ENCODE measurements at places on chromosomes 6 and 20.

- DNase-seq: no peak
Measured at GRCh38 chr20:35117196-35117595, 24.6 kb upstream of the TRPC4AP start.

- no peak for DNase-seq
Measured at GRCh38 chr6:162622572-162622971, 105.0 kb downstream of the PRKN start.

- no peak for DNase-seq
Measured at GRCh38 chr6:72401865-72402264, 220.0 kb upstream of the KCNQ5 start.

DNA sequence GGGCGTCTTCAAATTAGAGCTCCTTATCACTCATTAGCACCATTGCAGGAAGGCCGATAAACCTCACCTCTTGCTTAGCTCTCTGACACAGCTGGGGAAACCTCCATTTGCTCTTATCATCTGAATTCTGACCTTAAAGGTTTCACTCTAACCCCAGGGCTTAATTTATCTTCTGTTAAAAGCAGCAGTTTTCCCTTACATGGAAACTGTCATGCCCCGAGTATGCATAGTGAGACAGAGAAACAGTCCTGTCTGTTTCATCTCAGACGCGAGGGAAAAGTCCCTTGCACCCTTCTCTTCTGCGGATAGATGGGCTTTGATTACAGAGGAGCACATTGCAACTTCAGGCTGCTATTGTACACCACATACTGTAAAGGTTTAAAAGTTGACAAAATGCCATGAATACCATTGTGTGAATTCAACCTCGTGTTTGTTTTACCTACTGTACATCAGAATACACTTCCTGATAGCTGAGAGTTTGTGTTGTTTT is 191.5 kb upstream of the BMP2 start:
- no peak for DNase-seq

DNA sequence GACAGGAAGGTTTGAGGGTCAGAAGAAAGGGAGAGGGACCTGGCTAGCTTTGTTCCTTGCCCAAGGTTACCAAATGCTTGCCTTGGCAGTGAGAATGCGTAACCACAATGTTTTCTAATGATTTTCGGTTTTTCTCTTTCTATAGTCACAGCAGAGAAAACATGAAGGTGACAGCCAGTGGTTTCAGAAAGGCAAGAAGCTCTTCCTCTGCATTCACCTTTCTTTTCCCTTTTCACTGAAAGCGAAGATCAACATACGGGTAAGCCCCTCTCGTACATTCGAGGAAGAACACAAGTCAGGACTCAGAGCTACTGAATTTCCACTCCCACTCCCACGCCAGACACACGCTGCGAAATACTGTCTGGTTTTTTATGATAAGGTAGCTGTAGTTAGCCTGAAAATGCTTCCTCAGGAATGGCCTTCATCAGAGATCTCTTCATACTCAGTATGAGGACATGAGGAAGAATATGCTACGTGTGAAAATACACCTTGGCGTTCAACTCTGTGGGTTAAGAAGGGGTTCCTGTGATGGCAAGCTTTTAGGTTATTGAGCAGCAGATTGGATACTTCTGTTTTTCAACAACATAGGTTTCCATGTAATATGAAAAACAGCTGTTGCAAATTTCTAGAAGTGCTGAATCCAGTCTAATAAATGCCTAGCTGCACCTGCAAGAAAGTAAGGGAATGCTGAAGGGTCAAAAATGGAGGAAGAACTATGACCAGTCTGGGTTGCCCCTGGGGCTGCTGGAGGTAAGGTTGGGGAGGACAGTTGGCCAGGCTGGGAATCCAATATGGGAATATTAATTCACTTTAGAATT is 7.4 kb upstream of the CD83 start:
- DNase-seq: no peak

DNA sequence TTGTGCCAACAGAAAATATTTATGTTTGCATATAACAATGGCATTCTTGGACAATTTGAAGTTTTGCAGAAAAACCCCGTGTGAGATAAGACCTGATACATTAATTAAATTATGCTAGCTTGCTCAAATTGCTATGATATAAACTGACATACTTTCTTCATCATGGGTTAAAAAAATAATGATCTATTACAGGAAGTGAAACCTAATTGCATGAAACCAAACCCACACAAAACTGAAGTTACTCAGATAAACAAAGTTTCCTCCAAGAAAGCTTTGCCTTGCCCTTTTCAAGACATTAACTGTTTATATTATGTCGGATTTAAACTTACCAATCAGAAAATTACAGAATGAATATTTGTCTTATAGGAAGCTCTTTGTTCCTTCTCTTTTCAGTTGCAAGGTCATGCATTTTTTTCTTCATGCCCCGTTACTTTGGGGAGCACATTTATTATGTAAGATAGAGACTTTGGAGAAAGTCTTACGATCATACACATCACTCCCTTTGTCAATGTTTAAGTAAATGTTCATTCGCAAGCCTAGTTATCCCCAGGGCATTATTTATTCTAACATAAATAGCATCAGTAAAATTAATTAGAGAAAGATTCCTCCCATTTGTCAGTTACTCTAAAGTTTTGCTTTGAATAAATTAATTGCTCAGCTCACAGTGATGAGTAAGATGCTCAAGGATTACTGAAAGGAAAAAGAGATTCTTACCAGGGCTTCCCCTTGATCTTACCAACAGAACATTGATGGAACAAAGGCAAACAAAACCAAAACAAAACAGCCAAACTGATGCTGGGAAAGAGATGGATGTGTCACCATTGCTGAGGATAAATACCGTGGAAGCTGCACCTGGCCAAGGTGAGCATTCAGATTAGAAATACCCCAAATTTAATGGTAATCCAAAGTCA is 14.8 kb upstream of the TMEM244 start:
- DNase-seq: no peak

- DNase-seq: no peak
Measured at GRCh38 chr6:93123585-93123984, 295.8 kb downstream of the EPHA7 start.

DNA sequence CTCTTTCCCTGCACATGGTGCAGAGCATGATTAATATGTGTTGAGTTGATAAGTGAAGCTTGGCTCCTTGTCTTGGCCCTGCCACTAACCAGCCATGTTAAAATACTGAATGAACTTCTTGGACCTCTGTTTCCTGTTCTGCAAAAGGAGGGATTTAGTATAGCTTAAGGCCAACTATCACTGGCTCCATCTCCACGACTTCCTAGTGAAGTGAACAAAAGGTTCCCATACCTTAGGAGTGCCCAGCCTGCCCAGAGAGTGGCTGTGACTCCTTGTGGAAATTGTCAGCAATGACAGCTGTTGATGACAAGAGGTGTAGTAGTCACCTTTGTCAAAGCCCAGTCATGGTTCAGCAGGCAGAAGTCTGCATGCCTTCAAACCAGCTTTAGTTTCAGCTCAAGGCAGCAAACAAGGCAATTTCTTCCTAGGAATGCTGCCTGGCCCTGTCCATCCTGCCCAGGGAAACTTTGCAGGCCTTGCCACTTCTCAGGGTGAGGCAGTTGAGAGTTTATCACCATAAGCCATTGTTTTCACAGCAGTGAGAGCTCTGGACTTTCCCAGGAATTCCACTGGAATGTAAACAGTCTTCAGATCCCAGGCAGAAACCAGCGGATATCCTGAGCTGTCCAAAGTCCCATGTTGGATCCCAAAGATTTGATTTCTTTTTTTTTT is 169.7 kb upstream of the TNFAIP3 start:
- peak; percentile 15 for DNase-seq

- no peak for DNase-seq
Measured at GRCh38 chr6:27140999-27141528, 106.4 kb upstream of the PRSS16 start.

GRCh38 chr20:54293526-54293925 is 85.6 kb downstream of the PFDN4 start:
- no peak for DNase-seq

GRCh38 chr20:8398263-8399051 is 266.4 kb downstream of the PLCB1 start:
- no peak for DNase-seq

DNA sequence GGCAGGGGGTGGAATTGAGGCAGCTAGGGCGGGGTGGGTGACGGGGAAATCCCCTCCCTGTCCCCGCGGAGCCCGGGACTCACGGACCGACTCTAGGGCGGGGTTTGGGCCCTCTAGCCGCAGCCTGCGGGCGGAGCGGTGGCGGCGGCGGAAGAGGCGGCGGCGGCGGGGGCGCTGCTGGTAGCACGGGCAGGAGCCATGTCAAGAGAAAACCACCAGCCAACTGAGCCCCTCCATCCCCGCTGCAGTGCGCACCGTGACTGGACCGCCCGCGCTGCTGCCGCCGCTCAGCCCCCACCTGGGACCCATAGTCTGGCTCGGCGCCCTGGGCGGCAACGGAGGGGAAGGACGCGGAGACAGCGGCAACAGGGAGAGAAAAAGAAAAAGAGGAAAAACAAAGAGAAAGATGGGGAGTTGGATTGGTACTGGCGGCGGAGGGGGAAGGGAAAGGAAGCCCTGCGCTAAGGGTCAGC is 1.2 kb upstream of the C6orf62 start:
- DNase-seq: no peak

- DNase-seq: no peak
Measured at GRCh38 chr6:168609914-168610490, 169.0 kb downstream of the SMOC2 start.

- DNase-seq: no peak
Measured at GRCh38 chr20:36988494-36988966, 37.0 kb upstream of the SAMHD1 start.

- no peak for DNase-seq
Measured at GRCh38 chr6:21907291-21907690, 313.7 kb downstream of the SOX4 start.

DNA sequence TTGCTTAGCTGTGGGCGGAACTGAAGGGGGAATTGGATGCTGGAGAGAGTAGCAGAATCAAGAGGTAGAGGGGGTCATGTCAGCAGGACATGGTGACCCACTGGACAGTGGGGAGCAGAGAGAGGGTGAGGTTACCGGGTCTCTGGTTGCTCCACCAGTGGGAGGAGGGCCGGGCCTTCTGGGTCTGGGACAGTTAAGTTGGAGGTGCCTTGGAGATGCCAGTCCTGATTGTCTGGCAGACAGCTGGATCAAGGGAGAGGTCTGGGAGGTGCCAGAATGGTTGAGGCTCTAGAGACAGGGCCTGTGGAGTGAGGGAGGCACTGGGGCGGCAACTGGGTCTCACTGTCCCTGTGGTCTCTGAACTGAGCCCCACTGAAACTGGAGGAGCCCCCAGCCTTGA is 24.6 kb downstream of the MANBAL start:
- no peak for DNase-seq

GRCh38 chr6:164085091-164086075 is 670.9 kb downstream of the QKI start:
- no peak for DNase-seq

DNA sequence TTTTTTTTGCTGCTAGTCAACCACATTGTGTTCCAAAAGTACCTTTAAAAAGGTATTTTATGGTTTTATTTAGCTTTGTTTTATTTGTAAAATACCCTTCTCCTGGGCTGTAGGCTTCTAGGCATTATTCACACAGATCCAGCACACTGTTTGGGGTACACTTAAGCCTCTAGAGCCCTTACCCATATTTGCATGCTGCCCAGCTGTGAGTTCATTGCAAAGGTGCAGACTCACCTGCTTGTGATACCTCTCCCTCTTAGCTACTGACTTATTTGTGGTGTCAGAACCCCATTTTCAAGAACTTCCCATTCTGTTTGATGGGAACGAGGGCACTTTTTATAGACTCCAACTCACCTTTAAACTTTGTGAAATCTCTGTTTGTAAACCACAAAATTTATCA is 69.8 kb downstream of the RIN2 start:
- no peak for DNase-seq

DNA sequence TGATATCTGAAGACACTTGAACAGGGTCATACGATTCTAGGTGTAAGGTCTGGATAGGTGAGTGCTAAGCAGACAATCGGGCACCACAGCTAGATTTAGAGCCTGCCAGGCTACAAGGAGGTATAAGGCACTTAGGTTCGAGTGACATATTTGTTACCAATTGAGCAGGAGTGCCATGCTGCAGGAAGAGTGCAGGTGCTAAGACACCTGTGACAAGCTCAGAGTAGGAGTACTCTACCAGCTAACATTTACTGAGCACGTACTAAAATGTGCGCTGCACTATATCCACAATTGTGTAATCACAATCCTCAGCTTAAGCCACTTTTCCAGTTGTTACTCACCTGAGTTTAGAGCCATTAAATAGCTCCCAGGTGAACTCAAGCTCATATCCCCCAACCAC is 227.8 kb upstream of the MOCS1 start:
- DNase-seq: no peak

GRCh38 chr20:31704225-31705119 is 18.2 kb downstream of the BCL2L1 start:
- DNase-seq: peak; percentile 66

DNA sequence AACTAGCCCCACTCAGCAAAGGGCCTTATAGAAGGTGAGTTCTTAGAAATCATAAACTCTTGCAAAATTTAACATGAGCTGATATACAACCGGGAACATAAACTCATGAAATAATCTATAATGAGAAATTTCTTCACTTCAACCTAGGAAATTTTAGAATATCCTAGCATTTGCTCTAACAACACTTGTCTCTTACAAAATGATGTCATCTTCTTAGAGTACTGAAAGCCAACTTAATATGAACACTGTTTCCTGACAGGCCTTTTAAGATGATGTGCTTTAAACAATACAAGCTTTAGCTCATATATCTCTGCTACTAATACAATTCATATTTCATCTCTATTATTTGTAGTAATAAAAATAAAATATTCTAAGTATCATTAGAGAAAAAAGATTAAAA is 932 bp downstream of the PACRG start:
- DNase-seq: no peak

DNA sequence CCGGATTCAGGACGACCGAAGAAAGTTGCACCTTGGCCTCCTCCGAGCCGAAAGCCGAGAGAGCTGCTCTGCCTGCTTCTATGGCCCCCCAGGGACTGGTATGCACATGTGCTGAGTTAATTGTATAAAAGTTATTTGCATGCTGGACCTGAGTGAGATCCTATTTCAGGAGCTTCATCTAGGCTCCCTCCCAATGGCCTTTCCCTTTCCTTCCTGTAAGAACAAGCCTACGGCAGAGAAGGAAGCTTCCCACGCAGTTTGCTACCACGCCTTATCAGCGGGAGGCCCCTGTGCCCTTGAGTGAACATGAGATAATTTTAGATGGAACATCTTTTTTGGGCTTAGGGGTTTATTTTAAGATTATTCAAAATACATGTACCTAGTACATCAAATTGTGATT is 65.9 kb downstream of the RIN2 start:
- no peak for DNase-seq

DNA sequence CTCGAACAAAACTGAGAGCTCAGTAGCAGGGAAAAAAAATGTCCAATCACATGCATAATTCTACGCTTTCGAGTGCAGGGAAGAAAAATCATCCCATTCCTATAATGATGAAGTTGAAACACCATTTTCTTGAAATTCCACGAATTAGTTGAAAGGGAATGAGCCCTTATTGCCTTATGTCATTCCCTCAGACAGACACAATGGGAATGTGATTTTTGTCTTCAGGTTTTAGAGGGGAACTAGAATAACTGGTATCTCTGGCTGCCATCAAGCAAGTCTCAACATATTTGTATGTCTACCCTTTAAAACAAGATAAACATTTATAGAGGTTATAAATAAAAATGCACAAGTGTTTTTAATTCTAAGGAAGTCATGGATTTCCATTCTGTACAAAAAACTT is 87.9 kb downstream of the KIF13A start:
- DNase-seq: no peak

GRCh38 chr6:136511397-136511796 is 38.8 kb downstream of the MAP7 start:
- no peak for DNase-seq
